ENCODE measurements at places on chromosomes 2 and 18.

GRCh38 chr2:37324786-37325624 is at the start of gene PRKD3:
TSS of gene PRKD3 (minus strand) at chr2:37324833. CDS start at chr2:37316524, 8,309 bp downstream.
- peak; percentile 83 for DNase-seq

DNA sequence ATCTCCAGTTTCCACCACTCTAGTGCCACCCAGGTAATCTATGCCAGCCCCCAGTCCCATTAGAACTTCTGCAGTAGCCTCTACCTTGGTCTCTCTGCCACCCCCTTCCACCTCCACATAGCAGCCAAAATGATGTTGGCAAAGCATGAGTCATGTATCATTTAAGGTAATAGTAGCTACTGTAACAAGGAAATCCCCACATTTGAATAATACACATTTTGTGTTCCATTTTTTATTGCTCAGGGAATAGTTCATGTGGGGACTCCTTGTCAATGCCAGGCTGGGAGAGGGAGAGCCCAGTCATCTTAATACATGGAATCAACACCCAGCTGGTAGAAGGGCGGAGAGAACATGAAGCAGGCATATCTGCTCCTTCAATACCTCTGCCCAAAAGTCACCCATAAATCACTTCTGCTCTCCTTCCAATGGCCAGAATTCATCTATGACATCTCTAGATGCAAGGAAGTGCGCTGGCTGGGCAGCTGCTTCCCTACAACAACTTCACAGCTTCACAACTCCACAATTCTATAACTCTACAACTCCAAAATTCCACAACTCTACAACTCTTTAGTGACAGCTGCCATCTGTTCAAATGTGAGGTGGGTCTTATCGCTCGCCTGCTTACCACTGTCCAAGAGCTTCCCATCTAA is 70.6 kb upstream of the GLS start:
- DNase-seq = no peak

GRCh38 chr2:54403512-54404238 is 52.5 kb upstream of the SPTBN1 start:
- no peak for DNase-seq

GRCh38 chr2:136126021-136126420 is 8.1 kb upstream of the CXCR4 start:
- DNase-seq = peak; percentile 39

DNA sequence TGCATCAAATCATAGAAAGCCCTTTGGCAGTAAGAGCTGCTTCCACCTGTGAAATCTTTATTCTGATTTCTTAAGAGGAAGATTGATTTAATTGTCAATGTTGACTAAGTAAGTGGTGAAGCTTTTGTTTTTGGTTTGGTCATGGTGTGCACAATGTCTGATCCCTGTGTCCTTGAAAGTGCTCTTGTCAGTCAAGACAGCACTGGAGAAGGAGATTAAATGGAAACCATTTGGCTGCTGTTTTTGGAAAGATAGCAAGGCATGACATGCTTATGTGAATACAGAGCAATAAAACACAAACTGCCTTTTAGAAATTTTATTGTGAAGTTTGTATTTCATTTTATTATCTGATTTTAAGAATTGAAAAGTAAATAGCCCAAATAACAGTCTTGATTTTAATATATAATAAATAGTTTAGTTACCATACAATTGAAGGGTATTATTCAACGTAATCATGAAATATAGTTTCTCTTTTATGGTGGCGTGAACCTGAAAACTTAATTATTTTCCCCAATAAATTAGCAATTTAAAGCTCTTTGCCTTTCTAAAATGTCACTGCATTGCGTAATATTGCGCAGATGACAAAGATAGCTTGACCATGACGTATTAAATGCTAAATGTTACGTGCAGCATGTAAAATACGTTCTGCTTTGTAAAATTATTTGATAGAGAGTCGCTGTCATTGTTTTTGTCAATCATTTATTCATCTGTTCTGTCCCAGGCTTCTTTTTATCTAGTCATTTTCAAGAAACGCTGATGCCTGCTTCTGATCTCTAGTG is 69.0 kb downstream of the GULP1 start:
- peak; percentile 4 for DNase-seq

- peak; percentile 37 for DNase-seq
Measured at GRCh38 chr18:78376046-78376445, 603.6 kb upstream of the SALL3 start.

GRCh38 chr2:122029456-122029855 is 274.0 kb downstream of the TSN start:
- no peak for DNase-seq

- peak; percentile 21 for DNase-seq
Measured at GRCh38 chr2:167964650-167965413, 282.6 kb downstream of the STK39 start.

- DNase-seq = no peak
Measured at GRCh38 chr2:32904751-32905150, 42.0 kb upstream of the LTBP1 start.

- DNase-seq = no peak
Measured at GRCh38 chr2:227506456-227506855, 34.5 kb downstream of the AGFG1 start.

GRCh38 chr2:1938986-1939385 is 194.7 kb upstream of the PXDN start:
- no peak for DNase-seq

- DNase-seq = no peak
Measured at GRCh38 chr2:33378556-33379210, 97.8 kb upstream of the RASGRP3 start.

- DNase-seq = peak; percentile 92
Measured at GRCh38 chr2:148876595-148877402, 1.8 kb downstream of the KIF5C start.

- DNase-seq = no peak
Measured at GRCh38 chr2:237943395-237944094, 23.3 kb upstream of the UBE2F start.

- DNase-seq = no peak
Measured at GRCh38 chr18:55906536-55906935, 318.5 kb upstream of the TCF4 start.

DNA sequence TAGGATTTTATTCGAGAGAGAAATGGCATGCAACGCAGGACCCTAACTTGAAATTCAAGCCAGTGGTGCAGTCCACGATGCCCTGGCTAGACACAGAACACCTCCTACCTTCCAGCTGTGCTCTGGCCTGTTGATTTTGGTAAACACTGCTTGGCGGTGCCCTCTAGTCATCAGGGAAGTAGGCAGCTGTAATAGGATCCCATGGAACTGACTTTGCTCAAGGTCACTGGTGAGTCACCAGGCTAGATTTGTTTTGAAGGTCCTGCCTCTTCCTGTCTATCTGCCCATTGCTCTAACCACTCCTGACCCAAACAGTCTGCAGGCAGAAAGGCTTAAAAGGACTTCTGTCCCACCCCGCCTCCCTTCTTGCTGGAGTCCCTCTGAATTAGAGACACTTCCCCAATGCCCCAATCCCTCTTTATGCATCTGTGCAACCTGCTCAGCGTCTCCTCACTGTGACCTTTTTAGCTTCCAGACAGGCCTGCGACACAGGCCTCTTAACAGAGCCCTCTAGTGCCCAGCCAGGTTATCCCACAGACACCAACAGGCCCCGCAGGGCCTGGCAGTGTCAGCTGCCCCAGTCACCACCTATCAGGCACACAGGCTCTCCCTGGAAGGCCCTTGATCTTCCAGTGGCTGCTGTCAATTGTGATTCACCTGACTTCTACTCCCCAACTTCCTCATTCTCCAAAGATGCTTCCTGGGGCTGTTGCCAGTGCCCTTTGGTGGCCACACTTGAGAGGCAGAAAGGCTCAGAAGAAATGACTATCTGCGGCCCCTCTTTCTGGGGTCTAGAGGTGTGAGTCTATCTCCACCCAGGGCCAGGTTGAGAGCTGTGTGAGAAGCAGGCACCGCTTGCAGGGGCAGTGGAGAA is 5.2 kb downstream of the TMEM127 start:
- peak; percentile 70 for DNase-seq

DNA sequence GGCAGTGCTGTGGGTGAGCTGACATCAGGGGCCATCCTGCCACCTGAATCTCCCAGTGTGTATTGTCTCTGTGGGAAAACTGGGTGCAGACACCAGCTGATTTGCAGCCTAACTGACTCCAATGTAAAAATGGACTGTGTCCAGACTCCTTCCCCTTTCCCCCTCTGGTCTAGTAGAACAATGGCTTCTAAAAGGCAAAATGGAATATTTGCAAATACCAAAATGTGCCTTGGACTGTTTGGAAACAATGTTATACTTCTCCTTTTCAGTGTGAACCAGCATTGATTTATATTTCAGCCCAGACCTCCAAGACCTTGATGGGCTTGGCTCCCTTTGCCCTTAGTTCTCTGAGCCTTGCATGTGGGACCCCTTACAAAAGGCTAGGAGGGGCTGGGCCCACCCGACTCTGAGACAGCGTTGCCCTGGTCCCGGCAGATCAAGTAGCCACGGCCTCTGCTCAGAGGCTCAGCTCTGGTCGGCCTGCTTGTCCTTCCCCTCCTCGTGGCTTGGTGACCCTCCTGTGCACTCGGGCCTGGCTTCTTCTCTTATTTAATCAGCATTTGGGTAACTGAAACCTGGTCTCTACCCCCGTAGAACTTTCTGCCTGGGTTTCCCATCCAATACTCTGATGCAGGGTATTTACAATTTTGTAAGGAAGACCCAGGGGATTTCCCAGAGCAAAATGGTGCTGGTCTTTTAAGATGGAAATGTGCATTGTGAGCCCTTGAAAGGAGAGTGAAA is 18.0 kb upstream of the ACKR3 start:
- DNase-seq = no peak

DNA sequence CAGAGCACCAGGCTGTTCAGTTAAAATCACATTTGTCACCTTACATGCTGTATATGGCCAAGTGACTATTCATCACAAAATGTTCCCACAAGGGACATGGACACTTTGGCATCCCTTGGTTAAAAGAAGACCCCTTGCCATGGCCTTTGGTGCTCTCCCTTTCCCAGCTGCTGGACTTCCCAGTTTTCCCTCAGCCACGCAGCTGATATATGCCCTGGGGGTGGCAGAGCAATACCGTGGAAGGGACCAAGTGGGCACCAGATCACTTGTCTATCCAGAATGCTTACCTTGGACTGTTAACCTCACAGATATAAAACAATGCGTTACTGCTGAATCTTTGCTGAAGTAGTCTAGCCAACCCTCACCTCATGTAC is 35.3 kb downstream of the PAIP2B start:
- DNase-seq = no peak

- DNase-seq = no peak
Measured at GRCh38 chr2:176449852-176450251, 180.6 kb downstream of the MTX2 start.

DNA sequence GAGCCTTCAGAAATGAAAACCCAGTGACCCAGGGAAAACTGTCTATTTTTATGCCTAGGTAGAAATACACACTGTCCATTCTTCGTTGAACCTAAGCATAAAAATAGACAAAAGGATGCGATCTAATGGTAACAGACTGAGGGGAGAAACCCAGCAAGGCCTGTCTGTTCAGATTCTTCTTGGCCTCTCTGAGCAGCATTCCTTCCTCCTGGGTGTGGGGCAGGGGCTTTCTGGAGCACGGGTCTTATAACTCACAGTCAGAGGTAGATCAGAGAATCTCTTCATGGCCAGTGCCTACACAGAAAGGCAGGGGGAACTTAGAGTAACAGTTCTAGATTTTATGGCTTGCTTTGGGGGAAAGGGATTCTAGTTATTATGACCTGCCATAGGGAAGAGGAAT is 56.0 kb downstream of the PKDCC start:
- DNase-seq = no peak

DNA sequence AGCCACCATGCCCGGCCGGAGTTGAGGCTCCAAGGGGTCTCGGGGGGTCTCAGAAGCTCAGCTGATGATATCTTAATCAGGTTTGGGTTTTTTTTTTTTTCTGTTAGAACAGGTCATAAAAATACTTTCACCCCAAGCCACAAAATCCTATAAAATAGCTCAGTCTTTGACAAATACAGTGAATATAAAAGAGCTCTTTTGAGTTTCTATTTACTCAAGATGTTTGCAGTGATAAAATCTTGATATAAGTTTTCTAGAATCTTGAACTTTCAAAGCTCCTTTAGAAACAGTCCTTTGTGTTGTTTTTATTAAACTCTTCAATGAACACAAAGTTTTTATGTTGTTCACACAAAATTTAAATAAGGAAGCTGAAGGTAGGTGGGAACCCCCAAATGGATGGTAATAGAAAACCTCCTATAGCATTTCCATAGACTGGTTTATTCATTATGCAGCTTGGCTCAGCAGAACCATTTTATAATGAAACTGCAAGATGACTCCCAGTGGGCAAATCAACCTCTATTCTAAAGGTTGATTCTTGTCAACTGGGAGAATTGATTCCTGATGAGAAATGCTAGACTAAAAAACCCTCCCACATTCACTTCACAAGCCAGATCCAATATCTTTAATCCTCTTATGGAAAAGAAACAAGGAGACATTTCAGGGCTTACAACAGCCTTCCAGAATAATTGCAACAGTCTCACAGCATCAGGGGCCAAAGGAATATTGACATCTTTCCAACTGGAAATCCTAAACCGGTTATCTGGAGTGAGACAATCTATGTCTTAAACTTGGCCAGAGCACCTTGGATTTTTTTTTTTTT is 13.6 kb upstream of the NARS1 start:
- DNase-seq = no peak

DNA sequence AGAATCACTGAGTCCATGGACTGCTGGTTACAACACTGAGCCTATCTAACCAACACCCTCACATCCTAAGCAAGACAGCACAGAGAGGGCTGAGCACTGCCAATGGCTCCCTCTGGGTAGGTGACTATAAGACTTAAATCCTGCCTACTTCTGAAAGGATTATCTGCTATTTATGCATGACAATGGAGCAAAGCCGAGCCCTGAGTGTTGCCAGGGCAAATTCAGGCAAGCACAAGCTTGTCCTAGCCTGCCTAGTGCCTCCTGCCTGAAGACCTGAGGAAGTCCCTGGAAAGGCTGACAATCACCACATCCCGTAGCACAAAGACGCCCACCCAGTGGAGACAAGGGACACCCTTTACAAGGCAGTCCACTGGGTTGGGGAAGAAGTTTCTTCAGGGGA is 129.7 kb downstream of the OSR1 start:
- DNase-seq = no peak

DNA sequence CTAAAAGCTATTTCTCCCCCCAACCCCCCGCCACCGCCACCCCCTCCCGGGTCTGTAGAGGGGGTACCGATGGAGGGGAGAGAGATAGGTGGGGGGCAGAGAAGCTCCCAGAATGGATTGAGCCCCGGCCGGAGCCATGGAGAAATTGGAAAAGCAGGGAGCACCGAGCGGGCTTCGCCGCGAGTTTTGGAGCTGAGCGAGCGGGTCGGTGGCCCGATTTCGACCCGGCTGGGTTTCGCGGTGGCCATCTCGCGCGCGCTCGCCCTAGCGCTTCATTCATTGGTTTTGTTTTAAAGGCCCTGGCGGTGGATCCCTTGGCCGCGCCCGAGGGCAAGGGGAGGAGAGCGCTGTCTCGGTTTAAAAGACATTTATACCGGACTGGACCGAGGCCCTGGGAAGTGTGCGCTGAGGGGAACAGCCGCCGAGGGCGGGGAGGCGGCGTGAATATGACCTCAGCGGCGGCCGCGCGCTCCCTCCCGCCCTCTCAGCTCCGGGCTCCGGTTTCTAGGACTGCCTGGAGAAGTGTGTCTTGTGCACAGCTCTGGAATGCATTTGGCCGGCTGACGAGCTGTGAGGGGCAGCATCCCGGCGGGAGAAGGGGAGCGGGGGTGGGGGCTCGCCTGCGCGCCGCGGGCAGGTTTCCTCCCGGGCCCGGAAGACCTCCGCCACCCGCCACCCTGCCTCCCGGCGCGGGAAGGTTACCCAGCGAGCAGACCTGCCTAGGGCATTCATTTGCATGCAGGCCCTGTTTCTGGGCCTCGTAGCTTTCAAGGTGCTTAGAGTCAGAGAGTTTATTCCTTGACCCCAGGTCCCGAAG is 1.7 kb upstream of the SMAD7 start:
- peak; percentile 95 for DNase-seq

GRCh38 chr2:205934443-205934842 is 151.5 kb downstream of the INO80D start:
- DNase-seq = no peak

- DNase-seq = no peak
Measured at GRCh38 chr2:28698545-28698944, 53.1 kb upstream of the PPP1CB start.

Data from NCI-H69 (cell line).